Activated CD4-positive, alpha-beta T cell treated with anti-CD3 and anti-CD28 coated beads, Interleukin-2, amount 10 ng/mL, durations not matched to agents 24 days and 14 days (primary cell): ENCODE measurements at places on chromosomes 6 and 20. TPM values are rescaled to one million over a fixed set of nuclear protein-coding genes. Genes with fewer than 3 reads are reported as not detected.

MATN4 gene
- total RNA-seq = 1.2 and 1.5 TPM in 2 replicates

TCEA2 gene
- total RNA-seq = 35.4 and 36.8 TPM in 2 replicates

NFATC2 gene
- total RNA-seq = 65.0 and 66.4 TPM in 2 replicates

MMUT gene
- total RNA-seq = 12.4 and 13.1 TPM in 2 replicates

PRDM13 gene
- 0.05 TPM in 1 of 2 replicates, not detected in the other for total RNA-seq

FRS3 gene
- total RNA-seq = 4.7 and 6.8 TPM in 2 replicates

RCAN2 gene
- total RNA-seq = 0.07 and 0.21 TPM in 2 replicates

SASH1 gene
- total RNA-seq = 0.44 and 0.66 TPM in 2 replicates

LATS1 gene
- 31.8 and 33.7 TPM in 2 replicates for total RNA-seq

ARMH2 gene
- 0.30 and 0.31 TPM in 2 replicates for total RNA-seq

ANGPT4 gene
- not detected in 2 replicates for total RNA-seq

RIMS1 gene
- not detected in 2 replicates for total RNA-seq

MICAL1 gene
- total RNA-seq = 41.4 and 42.5 TPM in 2 replicates

DNA sequence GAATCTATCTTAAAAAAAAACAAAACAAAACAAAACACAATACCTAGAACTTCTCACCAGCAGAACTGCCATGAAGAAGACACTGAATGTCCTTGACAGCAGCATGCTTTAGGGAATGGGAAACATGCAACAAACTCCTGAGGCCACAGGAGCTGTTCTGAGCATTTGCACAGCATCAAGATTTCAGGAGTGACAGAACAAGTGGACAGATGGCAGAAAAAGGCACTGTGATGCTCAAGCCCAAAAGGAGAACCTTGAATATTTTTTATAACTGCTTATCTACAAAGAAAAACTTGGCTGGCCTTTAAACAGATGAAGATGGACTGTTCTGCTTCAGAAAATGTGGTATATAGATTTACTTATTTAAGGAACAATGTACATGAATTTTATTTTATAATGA lies 158.9 kb downstream of the RALGAPA2 start:
- DNase-seq = no peak

DNA sequence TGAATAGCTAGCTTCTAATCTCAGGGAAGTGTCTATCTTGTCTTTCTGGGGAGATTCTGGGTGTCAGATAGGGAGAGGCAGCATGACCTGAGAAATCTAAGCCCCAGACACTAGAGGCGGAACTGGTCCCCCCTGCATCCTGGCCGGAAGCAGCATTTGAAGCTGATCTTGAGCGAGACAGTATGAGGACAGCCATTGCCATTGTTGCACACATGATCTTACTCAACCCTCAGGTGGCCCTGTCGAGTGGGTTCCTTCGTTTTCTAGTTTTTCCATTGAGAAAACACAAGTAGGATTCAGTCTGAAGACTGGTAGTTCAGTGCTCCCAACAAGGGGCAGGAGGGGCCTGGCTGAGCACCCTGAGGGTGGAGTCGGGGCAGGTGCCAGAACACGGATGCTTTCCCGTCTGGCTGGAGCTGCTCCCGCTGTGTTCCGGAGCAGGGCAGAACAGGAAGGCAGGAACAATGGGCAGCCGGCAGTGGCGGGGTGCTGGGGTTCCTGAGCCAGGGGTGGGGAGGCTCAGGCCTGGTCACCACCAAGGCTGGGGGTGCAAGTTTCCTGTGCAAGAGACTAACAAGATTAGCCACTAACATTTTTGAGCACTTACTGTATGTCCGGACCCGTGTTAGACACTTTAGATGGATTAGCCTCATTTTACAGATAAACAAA lies 7.9 kb upstream of the SDCBP2 start:
- DNase-seq = peak; percentile 57

DNA sequence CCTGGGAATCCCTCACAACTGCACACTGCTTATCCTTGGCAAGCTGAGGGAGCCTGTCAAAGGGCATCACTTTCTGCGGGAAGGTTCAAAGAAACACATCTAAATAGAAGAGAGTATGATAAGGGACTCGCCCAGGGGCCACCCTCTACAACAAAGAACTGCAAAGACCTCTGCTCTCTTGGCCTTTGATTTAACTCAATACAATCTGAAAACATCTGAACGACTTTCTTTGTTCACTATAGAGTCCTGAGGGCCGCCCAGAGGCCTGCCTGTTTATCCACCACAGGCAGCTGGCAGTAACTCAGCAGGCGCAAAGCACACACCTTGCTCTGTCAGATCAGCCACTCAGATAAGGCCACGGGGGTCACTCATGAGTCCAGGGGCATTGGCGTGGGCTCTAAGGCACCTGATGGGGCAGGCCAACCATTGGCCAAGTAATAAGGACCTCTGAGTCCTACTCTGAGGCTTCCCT lies 139.3 kb downstream of the UNC5CL start:
- no peak for DNase-seq

DNA sequence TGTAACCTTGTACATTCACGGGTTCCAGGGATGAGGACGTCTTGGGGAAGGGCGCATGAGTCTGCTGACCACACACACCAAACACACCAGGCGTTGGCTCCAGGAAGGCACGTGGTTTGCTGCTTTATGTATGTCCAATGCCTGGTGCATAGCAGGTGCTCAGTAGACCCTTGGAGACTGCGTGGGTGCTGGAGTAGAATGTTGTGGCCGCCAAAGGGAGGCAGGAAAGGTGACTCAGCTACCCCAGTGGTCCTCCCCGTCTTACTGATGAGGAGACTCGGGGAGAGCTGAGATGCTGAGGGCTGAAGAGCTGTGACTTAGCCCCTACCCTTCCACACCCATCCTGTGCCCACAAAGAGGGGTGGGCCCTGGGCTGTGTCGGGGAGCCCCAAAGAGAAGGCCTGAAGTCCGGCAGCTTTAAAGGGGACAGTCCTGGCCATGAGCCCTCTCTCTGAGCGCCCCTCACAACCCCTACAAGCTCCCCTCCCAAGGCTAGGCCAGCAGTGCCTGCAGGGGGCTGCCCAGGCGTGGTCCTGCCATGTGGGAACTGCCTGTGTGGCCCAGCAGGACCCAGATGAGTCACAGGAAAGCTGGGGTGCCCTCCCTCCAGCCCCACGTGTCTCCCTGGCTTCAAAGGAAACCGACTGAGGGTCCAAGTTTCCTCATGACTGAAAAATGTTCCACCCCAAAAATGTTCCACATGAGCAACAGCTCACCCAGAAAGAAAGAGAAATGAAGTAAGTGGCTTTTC lies 28.0 kb upstream of the PTGIS start:
- DNase-seq = peak; percentile 90

DNA sequence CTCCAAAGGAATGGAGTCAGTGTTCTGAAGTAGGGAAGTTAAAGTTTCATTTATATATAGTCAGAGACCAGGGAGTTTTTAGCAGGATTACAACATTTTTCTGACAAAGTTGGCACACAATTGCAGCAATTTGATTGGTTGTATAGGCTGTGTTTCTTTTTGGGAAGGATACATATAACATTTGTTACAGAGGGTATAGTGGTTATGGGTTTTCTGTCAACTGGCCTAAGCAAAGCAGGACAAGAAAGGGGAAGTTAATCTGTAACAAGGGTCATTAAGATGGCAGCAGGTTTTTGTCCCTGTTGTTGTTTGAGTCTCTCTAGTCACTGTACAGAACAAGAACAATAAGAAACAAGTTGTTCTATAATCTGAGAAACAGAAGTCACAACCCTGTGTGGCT lies 41.4 kb downstream of the TPD52L1 start:
- DNase-seq = no peak

DNA sequence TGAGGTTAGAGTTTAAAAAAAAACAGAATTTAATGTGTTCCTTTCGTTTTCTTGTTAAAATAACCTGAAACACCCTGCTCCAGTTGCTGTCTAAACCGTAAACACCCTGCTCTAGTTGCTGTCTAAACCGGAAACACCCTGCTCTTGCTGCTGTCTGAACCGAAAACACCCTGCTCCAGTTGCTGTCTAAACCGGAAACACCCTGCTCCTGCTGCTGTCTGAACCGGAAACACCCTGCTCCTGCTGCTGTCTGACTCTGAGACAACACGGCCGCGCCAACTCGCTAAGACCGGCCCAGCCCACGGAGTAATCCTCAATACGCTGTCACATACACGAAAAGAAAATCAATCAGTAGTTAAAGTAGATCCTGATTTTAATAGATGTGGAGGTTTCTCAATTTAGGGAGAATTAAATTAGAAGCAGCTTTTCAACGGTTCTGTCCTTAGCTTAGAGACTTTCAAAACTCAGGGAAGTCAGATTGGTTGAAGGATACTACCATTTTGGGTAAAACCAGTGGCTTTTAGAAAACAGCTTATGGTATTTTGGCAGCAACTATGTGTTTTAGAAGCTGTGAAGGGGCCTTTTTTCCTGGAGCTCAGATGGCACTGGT lies 98.3 kb downstream of the RAMACL start:
- DNase-seq = peak; percentile 90

DNA sequence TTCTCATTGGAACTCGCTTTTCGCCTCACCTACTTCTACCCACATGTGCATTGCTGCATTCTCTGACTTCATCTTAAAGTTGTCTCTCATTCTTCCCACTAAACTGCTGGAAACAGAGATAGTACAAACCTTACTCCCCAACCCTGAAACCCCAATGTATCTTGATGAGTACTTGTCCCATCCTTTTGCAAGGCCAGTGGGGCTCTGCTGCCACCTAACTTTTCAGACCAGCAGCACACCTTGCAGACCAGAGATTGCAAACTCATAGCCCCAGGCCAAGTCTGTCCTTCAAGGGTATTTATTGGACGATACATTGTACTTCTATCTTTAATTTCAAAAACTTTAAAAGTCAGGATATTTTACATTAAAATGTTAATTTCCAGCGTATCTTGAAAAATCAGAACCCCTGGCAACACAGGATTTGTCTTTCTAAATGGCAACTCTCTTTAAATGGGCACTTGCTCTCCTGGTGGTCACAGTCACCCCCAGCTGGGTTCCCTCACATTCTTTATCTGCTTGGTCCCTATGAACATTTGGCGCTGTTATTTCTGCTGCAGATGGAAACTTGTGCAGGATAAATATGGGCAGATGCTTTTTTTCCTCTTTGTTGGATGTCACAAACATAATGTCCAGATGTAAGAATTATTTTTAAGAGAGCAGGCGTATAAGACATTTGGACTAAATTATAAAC lies 83.9 kb downstream of the SOD2 start:
- DNase-seq = no peak

DNA sequence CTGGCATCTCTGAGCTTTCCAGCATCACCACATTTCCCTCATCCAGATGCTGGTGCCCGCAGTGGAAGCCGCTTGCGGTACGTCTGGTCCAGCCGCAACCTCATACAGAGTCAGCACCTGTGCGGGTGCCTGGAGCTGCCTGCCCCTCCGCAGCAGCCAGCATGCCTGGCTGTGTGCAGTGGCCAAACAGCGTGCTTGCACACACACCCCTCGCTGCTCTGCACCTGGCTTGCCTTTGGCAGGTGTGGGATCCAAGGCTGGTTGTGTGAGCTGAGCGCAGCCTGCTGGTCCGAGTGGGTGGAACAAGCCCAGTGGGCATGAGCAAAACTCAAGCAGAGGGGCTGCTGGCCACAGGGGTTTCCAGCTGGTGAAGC lies 3.1 kb upstream of the HINT3 start:
- DNase-seq = no peak

- no peak for DNase-seq
Measured at GRCh38 chr6:161745594-161746141, 471.8 kb upstream of the AGPAT4 start.

DNA sequence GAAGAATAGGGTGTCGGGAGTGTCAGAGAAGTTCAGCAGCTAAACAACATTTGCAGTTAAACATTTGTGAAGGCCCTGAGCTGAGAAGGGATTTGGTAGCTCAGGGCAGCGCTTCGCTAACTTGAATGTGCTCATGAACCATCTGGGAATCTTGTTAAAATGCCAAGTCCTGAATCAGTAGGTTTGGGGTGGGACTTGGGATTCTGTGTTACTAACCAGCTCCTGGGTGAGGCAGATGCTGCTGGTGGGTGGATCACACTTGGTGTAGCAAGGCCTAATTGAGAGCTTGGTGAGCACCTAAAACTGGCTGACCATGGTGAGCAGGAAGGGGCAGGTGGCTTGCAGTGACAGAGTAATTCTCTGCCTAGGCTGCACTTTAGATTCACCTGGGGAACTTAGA lies 5.9 kb downstream of the PTPRA start:
- DNase-seq = no peak

DNA sequence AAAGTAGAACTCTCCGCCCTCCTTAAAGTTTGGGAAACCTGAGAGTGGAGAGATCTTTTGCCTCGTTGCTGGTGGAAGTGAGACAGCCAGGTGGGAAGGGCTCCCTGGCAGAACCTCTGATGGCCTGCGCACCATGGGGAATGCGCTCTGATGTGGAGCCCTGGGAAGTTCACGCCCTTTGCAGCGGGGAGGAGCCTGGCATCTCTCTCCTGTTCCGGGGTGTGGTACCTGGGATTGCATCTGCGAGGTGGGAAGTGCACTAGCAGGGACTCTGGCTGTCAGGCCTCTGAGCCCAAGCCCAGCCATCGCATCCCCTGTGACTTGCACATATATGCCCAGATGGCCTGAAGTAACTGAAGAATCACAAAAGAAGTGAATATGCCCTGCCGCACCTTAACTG lies 159.8 kb downstream of the AKAP7 start:
- no peak for DNase-seq

DNA sequence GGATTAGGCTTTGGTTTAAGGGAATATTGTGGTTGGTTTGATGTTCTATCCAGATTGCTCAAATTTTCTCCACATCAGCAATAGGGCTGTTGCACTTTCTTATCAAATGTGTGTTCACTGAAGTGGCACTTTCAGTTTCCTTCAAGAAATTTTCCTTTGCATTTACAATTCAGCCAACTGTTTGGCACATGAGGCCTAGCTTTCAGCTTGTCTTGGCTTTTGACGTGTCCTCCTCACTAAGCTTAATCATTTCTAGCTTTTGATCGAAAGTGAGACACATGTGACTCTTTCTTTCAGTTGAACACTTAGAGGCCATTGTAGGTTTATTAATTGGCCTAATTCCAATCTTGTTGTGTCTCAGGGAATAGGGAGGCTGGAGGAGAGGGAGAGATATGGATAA lies 104.8 kb downstream of the FLRT3 start:
- no peak for DNase-seq

GRCh38 chr6:107735906-107736635 lies 88.0 kb downstream of the SCML4 start:
- peak; percentile 69 for DNase-seq

DNA sequence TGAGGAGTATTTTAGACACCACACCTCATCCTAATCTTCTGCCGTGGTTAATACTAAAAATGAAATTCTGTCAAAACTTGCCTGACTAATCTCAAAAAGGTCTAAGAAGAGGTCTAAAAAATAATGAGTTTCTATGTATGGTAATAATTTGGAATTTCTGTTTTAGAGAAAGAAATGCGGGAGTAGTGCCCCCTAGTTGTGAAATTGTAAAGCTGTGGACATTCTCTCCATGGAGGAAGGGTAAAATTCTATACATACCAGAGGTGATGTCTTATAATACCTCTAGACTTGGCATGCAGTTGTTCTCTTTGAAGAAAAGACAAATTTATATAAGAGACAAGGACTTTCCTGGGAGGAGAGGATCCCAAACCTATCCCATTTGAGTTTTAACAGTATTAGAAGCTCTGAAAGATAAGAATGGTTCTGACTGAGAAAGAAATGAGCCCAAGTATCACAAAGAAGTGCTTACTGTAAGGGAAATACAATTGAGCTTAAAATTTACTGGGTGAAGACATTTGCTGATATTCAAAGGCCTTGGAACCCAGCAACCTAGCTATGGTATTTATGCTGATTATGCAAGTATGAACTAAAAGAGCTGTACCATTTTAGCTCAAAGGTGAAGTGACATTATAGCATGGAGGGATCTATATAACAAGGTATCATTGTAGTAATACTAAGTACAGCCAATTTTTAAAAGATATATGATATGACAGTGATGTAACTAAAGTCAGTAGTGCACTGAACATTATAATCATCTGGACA lies 5.1 kb upstream of the EPHA7 start:
- no peak for DNase-seq

GRCh38 chr6:121652726-121653623 lies 217.5 kb downstream of the GJA1 start:
- no peak for DNase-seq

GRCh38 chr6:21587179-21587960 lies 6.2 kb upstream of the SOX4 start:
- peak; percentile 77 for DNase-seq
